ENCODE measurements at places on chromosomes 3 and 15.

- DNase-seq, result no peak
Measured at GRCh38 chr15:49154359-49154758, 1.0 kb downstream of the COPS2 start.

- DNase-seq, result no peak
Measured at GRCh38 chr3:26614006-26614685, 8.4 kb upstream of the LRRC3B start.

DNA sequence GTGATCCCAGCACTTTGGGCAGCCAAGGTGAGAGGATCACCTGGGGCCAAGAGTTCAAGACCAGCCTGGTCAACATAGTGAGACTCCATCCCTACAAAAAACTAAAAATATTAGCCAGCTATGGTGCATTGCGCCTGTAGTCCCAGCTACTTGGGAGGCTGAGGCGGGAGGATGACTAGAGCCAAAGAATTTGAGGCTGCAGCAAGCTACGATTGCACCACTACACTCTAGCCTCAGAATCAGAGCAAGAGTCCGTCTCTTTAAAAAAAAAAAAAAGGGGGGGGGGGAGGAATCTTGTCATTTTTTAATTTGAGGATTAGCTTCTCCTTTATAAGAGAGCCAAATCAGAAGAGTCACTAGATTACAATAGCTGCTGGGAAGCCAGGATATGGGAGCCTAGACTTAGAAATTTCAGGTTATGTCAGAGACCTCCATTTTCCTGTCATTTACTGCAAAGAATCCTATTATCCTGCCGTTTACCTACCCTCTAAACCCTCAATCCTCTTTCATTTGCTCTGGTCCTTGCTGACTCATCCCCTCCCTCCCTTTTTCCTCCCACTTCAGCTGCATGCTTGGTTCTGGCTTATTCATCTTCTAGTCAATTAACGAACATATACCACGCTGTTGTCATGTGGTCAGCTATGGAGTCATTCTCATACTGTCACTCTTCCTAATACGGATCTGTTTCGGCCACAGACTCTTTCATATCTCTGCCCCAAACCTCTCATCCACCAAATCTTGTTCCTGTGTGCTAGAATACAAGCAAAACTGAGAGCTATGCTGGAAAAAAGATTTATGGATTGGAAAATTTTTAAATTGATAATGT lies 83.8 kb upstream of the PPIB start:
- DNase-seq, result peak; percentile 68

- peak; percentile 65 for DNase-seq
Measured at GRCh38 chr3:115187149-115187757, 40.2 kb upstream of the ZBTB20 start.

DNA sequence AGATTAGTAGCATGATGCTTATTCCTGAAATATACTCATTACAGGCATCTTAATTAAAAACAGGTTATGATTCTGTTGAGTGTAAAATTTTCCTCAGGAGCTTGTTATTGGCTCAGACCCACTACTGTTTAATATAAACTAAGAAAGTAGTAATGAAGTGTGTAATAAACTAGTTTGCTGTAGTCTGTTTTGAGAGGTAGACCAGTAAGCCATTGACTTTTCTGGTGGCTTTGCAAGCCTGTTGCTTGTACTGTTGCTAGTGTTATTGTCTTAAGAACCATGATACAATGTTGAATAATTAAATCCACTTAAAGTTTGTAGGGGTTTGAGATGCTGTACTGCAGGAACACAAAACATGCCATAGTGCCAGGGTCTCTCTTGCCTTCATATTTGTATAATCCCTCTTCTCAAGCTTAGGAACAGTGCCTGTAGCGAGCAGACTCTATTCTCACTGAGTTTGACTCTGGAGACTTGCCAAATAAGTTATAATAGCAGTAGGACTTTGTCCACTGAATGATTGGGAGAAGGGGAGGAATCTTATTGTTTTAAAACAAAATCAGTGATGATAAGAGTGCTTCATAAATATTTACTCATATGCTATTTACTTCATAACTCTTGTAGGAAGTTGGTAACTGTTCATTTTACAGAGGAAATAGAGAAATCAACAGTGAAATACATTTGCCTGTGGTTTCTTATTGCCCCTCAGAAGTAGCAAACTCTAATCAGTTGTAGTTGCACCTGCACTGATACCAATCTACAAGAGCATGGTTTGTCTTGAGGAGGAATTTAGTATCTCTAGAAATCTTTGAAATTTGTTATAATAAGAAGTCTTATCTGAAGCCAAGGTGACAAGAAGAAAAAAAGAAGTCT lies 13.4 kb downstream of the TCF12 start:
- DNase-seq, result no peak

- DNase-seq, result no peak
Measured at GRCh38 chr15:66952756-66953522, 112.5 kb upstream of the SMAD3 start.

DNA sequence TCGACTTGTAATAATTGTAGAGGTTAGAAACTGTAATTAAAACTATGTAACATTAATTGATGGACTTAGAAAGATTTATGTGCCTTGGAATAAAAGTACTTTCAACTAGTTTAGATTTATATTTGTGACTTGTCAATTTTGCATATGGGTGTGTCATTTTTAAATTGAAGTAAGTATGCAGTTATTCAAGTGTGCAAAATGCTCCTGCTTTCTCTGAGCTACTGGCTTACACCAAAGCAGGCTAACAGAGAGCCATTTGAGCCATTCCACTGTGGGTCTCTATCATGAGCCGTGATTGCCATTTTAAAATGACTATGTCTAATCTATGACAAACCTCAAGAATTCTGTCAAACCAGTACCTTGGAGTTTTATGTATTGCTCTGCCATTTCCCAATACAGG lies 345.0 kb upstream of the MDFIC2 start:
- no peak for DNase-seq

- DNase-seq, result no peak
Measured at GRCh38 chr3:179797192-179797591, 144.4 kb downstream of the USP13 start.

GRCh38 chr3:48960841-48961413 lies 29.1 kb upstream of the P4HTM start:
- peak; percentile 26 for DNase-seq

DNA sequence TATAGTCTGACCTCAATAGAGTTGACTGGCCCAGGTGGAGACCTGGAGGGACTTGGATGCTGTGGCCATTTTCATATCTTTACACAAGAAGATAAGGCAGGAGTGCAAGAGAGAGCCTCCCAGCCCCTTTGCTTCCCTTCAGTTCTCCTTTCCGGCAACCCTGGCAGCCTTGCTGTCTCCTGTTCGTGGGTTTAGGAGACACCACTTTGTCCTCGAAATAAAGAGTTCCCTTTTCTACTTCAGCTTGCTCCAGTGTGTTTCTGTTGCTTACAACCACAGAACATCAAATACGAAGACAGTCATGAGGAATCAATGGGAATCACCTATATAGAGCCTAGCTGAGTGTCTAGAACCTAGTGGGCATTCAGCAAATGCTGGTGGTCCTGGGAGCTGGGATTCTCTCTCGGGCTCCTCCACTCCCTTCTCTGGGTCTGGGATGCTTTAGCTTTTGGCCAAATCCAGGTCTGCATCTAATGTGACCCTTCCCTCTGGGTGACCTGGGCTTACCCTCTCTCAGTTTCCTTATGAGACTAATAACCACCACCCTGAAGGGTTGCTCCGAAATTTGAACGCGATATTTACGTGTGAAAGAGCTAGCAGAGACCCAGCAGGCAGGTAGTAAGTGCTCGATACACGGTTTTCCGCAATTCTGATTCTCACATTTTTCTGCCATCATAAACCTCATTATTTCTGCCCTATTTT lies 44.5 kb downstream of the PCSK6 start:
- DNase-seq, result no peak

DNA sequence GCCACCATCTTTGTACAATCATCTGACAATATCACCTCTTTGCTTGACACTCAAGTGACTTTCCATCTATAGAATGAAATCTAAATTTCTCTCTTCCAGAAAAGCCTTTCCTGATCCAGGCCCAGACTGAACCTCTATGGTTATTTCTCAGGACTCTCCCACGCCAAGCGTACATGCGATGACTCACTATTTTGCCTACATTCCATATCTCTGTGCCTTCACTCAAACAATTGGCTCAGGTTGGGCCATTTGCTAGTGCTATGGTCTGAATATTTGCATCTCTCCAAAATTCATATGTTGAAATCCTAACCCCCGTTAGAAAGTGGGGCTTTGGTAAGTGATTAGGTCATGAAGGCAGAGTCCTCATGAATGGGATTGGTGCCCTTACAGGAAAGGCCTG lies 43.9 kb downstream of the ST3GAL6 start:
- DNase-seq, result no peak

DNA sequence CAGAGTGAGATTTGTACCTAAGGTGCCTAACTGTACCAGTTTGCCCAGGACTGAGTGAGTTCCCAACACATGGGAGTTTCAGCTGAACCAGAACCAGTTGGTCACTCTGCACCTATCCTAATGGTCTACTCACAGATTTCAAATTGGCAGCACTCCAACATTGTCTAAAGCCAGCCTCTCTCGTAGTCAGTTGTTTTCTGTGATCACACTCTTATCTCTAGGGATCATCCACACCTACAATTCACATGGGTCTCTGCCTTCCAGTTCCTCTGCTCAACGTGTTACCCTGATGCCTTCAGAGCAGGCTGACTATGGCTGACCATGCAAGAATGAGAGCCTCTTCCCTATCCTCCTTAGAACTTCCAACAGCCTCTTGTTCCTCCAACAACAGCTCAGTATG lies 624.8 kb downstream of the NTRK3 start:
- no peak for DNase-seq

DNA sequence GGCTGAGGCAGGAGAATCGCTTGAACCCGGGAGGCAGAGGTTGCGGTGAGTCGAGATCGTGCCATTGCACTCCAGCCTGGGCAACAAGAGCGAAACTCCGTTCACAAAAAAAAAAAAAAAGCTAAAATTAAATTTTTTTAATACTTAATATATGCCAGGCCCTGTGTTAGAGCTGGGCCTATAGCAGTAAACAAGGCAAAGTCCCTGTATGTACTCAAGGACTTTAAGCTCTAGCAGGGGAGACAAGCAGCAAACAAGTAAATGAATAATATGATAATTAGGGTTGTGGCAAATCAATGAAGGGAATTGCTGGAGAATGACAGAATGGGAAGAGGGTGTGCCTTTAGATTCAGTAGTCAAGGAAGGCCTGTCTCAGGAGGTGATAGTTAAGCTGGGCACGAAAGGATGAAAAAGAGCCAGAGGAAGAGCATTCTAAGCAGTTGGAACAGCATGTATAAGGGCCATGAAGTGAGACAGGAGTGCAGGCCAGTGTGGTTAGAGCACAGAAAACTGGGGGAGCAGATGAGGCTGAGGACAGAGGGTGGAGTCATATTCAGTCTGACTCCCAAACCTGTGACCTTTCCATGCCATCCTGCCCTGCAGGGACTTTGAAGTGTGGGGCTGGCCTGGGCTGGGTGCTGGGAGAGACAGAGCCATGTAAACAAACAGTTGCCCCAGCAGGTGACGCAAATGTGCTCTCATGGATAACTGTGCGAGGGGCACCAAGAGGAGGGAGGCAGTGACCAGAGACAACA lies 6.6 kb upstream of the RAF1 start:
- DNase-seq, result no peak

DNA sequence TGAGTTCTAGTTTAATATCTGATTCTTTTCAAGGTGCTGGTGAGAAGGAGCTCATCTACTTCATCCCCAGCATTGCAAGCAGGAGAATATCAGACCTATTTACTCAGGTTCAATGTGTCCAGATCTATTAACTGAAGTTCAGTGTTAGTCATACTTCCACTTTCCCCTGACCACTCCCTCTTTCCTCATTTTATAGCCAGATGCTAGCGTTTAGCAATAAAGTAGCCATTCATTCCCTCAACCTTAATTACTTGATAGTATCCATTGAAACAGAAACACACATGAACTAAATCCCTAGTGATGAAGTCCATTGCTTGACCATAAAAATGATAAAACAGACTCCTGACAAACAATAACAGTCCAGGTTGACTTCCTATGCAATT lies 60.0 kb downstream of the RPL22L1 start:
- no peak for DNase-seq
